Body of pancreas (tissue), 4 donors: ENCODE measurements at places on chromosomes 5 and 9.

- no peak for DNase-seq
Measured at GRCh38 chr5:65127161-65127901, 354.4 kb downstream of the ADAMTS6 start.

- no peak for DNase-seq
Measured at GRCh38 chr5:61307191-61307590, 24.9 kb upstream of the ZSWIM6 start.

DNA sequence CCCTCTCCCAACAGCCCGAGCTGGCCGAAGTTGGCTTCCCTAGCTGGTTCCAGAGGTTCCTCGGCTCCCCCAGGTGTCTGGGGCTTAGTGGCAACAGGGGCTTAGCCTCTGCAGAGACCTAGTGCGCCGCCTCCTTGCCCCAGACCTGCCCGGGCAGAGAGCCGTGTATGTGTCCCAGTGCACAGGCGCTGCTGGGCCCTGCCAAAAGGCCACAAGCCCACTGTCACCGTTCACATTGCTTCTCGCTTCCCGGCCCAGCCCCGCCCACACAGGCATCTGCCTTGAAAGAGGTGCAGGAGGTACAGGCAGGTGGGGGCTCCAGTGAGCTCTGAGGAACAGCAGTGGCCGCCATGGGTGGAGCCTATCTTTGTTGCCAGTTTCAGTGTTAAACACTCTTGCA, 2.5 kb upstream of the CACFD1 start:
- DNase-seq: no peak

GRCh38 chr5:33161421-33161820, 279.3 kb upstream of the TARS1 start:
- no peak for DNase-seq

- peak; percentile 82 for DNase-seq
Measured at GRCh38 chr9:89603767-89604665, 796 bp upstream of the GADD45G start.

DNA sequence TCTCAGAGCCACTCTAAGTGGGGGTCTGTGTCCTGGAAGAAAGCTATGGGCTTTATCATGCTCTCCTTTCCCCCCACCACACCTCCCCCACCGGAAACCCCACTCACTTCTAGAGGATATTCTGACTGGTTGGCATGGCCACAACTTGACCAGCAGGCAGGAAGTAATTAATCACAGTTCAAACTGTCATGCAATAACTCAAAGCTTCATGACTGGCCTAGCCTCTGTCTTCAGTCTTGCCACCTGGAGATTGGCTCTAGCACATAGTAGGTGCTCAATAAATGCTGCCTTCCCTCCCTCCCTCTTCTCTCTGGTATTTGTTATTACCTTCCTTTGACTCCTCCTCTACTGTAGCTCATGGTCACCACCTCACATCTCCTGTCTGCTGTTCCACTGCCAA, 124.7 kb downstream of the GABBR2 start:
- DNase-seq: no peak

DNA sequence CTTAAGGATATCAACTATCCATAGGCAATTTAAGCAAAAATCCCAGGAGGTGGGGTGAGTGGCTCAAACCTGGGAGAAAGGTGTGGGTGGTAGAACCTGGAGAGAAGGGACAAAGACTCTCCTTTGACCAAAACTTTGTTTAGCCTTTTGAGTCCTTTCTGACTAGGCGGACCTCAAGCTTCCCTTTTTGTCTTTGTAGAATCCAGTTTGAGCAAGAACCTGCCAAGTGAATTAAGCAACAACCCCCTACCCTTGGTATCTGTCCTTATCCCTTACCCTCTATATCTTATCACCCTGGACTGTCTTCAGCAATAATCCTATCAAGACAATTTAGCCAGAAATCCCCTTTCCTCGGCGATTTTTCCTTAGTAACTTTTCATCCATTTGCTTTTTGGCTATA, 53.5 kb upstream of the SLC28A3 start:
- no peak for DNase-seq

- no peak for DNase-seq
Measured at GRCh38 chr9:114178076-114178475, 22.7 kb downstream of the COL27A1 start.

DNA sequence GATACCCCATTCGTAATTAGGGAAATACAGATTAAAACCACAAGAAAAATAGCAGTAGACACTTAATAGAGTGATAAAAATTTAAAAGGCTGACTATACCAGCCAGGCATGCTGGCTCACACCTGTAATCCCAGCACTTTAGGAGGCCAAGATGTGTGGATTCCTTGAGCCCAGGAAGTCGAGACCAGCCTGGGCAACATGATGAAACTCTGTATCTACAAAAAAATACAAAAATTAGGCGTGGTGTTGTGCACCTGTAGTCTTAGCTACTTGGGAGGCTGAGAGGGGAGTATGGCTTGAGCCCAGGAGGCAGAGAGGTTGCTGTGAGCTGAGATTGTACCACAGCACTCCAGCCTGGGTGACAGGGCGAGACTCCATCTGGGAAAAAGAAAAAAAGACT, 72.0 kb downstream of the FCHO2 start:
- no peak for DNase-seq

DNA sequence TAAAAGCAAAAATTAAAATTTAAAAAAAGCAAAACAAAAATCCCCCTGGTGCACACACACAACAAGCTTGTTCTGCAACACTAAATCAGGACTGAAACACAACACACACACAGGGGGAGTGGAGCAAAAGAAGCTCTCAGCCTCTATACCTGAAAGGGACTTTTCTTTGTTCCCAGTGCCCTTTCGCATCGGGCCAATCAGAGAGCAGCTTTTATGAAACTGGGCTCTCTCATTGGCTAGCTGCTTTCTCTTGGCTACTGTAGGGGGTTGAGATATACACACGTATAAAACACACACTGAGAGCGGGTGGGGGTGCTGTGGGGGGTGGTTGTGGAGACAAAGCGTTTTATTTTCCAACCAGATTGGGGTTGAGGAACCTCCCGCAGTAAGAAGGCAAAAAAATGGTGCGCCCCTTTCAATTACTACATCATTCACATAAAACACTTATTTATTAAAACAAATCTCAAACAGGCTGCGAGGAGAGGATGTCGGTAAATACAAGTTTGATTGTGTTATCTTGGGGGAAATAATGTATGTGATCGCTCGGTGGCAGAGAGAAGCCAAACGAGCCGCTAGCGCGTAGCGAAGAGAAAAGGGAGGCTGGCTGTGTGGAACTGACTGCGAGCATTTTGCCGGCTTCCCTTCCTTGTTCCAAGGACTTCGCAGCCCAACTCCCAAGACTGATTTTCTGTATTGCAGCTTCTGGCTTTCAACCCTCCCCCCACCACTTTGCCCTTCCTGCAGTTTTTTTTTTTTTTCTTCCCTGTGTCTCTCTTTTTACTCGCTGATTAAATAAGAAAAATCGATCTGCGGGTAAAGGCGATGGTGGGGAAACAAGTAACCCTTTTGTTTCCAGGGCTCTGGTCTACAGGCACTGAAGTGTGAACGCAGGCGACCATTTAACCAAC, 2.5 kb upstream of the ZNF608 start:
- peak; percentile 91 for DNase-seq

DNA sequence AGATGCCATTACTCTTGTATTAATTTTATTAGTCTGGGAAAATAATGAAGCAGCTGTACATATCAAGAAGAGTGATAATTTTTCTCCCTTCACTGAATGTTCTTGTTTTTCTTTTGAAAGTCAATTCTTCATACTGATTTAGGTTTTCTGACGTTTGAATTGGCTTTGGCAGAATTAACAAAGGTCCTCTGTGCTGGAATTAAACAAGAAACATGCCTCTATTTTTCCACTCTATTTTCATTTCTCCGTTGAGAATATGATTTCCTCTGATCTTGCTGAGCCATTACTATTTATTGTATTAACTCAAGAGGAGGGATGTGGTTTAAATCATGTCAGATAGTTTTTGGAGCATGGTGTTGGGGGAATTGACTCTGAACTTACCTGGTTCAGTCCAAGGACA, 42.3 kb downstream of the ANKDD1B start:
- DNase-seq: no peak

- no peak for DNase-seq
Measured at GRCh38 chr9:125820100-125820804, 73.1 kb downstream of the PBX3 start.

GRCh38 chr9:7704543-7704942, 95.0 kb downstream of the DMAC1 start:
- DNase-seq: no peak

DNA sequence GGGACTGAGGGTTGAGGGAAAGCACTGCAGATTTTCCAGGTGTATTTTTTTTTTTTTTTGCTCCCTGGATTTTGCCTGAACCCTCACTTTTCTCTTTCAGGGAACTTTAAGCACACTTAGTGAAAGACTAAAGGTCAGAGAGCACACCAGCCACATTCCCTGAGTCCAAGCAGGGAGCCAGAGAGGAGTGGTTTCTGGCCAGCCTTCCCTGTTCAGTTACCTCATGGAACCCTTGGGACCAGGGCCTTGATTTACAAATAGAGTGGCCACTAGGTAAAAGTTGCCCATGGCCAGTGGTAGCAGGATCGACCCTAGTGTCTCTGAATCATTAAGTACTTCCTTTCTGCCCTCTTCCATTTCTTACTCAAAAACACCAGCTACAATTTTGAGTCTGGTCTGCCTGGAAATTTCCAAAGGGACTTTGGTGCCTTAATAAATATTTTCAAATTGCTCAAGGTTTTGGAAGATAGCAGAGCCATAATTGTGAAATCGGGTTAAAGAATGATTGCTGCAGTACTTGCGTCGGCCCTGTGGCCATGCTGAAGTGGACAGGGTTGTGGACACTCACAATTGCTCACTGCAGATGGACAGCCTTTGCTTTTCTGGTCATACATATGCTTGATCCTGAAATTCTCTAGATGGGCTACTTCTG, 14.5 kb downstream of the PALM2AKAP2 start:
- DNase-seq: no peak

DNA sequence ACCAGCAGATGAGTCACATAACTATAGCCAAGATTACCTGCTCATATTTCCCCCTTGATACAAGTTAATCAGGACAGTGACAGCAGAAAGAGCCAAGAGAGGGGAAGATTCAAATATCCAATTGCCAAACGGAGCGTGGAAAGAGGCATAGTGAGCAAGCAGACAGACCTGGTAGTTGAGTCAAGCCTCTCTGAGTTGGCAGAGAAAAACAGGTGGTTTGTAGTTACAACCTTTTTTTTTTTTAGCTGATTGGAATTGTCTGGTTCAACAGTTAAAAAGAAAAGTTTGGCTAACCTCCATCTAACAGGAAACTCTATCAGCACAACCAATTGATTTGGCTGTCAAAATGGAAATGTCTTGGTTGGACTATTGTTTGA, 272.1 kb downstream of the TLE1 start:
- no peak for DNase-seq

DNA sequence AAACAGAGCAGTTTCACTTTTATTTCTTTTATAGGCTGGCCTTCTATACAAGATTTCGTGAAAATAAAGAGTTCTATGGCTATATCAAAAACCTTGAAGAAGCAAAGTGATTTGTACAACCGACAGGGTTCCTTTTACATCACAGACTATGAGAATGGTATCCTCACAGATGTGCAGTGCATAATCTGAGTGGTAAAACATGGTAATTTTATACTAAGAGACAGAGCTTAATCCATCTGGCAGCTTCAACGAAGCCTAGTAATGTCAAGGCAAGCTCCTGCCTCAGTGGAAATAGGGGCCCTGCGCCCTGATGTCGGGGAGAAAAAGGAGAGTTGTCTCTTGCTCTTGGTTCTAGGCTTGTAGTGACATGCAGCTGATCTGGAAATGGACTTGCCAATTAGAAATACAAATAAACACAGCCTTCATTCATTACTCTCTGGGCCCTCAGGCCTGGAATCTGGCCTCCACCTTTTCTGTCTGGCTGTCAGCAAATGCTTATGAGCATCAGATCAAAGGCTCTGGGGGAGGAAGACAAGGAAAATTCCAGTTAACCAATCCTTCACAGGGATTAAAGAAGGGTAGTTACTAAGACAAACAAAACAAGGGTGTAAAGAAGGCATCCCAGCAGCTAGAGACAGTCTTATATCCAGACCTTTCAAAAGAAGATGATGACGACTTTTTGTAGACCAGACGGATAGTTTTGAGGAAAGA, 33.6 kb upstream of the TRIM32 start:
- DNase-seq: no peak

DNA sequence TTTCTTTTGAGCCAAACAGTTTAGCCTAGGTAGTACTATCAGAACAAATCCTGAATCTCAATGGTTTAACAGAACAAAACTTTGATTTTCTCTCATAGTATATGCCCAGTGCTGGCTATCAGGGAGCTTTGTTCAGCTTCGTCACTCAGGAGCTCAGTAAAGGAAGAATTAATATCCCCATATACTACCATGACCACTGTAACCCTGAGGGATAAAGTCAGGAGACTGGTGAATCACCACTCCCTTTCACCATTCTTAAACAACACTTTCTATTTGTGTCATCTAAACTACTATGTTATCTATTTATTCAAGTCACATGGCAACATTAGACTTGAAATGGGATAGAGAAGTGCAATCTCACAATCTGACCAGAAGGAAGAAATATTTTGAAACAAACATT, 522.6 kb upstream of the COX7C start:
- DNase-seq: no peak

- DNase-seq: no peak
Measured at GRCh38 chr5:37075399-37075950, 173.7 kb downstream of the CPLANE1 start.

- no peak for DNase-seq
Measured at GRCh38 chr5:168529374-168530234, 499 bp downstream of the FBLL1 start.

- no peak for DNase-seq
Measured at GRCh38 chr9:132820169-132820944, 57.7 kb downstream of the AK8 start.

- DNase-seq: no peak
Measured at GRCh38 chr5:159031513-159031912, 68.2 kb downstream of the EBF1 start.

DNA sequence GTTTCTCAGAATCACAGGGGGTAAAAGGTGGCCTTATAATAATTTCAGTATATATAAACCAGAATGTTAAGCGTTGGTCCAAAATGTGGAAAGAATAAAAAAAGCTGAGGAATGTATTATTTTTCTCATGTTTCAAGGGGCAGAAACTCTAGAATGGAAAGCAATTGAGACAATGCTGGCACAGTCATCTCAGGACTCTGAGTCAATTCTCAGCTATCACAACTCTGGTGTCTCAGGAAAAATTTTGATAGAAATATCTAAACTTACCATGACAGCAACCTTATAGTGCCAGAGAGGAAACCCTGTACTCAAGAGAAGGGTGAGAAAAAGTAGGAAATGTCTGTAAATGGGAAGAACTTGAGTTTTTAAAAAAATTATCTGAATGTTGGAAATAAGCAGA, 1189.4 kb upstream of the NUDT12 start:
- DNase-seq: no peak

- no peak for DNase-seq
Measured at GRCh38 chr9:93329629-93330280, 121.7 kb upstream of the FAM120A start.

- no peak for DNase-seq
Measured at GRCh38 chr9:12973710-12974109, 198.9 kb downstream of the LURAP1L start.

GRCh38 chr9:97895695-97896332, 26.5 kb downstream of the TRMO start:
- no peak for DNase-seq

- no peak for DNase-seq
Measured at GRCh38 chr5:83482961-83483360, 11.4 kb downstream of the VCAN start.
